Trophoblast cell (in vitro differentiated cells and primary cell): ENCODE measurements at places on chromosomes 1 and 21.
A peak's percentile ranks its signal among the peaks of the same experiment; 100 is the strongest.

- no peak for DNase-seq
Observed at GRCh38 chr1:65505547-65506300, 85.3 kb downstream of the LEPR start.

DNA sequence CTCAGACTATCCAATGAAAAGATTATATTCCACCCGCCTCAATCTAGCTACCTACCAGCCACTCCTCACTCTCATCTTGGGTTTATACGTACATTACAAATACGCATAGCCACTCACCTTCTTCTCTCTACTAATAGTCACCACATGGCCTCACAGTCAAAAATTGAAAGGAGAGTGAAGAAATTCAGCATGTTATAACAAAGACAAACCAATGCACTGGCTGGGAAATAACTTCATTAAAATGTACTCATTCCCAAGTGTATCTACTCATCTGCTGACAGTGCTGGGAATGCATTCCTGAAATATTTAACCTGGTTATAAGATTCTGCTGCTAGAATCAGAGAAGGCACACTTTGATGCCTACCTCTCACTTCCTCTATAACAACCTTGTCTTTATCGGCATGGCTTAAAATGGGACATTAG, 6.5 kb downstream of the ZNF644 start:
- no peak for DNase-seq

DNA sequence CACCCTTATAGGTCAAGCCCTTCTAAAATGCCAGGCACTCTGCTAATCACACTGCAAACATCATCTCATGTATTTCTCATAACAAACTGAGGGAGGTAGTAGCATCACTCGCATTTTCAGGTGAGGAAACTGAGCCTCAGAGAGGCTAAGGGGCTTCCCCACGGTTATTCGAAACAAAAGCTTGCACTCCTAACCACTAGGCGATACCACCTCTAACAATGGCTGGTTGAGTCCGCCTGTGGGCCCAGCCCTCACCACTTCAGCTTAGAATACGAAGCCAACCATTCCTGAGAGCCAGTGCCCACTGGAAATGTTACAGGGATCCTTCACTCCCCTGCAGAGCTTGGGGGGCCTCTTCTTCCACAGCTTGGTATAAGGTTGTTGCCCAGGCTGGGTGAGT, 65.3 kb upstream of the TENT5C start:
- DNase-seq, result no peak

- no peak for DNase-seq
Observed at GRCh38 chr1:60847855-60848582, 234.3 kb upstream of the NFIA start.

- DNase-seq, result no peak
Observed at GRCh38 chr1:71676979-71677925, 596.4 kb upstream of the ZRANB2 start.

GRCh38 chr1:29408831-29409605, 172.7 kb downstream of the PTPRU start:
- no peak for DNase-seq

- no peak for DNase-seq
Observed at GRCh38 chr21:17185674-17186073, 327.2 kb upstream of the CXADR start.

DNA sequence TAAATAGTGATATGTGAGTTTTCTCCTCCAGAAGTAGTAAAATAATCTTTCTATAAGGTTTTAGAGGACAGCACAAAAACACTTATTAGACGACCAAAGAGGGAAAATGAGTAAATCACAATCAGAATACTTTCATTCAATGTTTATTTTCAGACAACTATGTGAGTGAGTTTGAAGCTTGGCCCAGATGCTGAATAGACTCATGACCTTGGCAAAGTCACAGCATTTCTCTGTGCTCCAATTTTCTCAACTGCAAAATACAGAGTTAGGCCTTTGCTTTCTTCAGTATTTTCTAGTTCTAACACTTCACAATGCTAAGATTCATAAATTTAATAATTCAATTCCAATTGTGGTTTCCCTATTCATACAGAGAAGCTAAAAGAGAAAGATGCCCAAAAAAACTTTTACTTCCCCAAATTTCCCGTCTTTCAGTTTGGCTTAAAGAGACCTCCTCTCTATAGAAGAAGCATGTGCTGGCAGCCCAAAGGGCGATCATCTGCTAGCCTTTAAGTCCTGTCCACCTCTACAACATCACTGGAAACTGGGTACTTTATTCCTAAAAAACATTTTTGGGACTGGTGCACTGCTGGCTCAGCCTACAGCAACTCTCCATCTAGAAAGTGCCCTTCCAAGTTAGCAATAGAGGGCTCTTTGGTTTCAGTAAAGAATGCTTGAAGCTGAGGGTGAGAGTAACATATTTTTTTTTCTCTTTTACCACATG, 116.8 kb upstream of the GORAB start:
- DNase-seq, result no peak

- no peak for DNase-seq
Observed at GRCh38 chr1:5996641-5997270, 4.5 kb upstream of the NPHP4 start.

DNA sequence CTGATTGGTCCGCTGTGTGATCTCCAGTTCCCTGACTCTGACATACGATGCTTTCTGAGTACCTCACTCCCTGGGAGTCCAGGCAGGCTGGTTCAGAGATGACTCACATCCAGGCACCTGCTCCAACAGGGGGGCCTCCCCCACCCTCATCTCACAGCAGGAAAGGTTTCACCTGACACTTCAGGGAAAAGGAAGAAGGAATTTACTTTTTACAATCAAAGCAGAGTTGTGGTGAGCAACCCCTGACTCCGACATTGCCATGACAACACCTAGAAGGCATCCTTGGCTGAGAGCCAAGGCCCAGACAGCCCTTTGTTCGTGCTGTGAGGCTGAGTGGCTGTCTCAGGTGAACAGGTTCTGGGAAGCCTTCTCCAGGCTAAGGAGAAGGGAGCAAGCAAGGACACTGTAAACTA, 164.6 kb upstream of the GJB5 start:
- DNase-seq, result peak; percentile 48

GRCh38 chr21:44654576-44655175, at the start of gene KRTAP12-4:
Gene KRTAP12-4 (minus strand): TSS chr21:44654659. CDS start chr21:44654614, 45 bp downstream.
- DNase-seq, result no peak

DNA sequence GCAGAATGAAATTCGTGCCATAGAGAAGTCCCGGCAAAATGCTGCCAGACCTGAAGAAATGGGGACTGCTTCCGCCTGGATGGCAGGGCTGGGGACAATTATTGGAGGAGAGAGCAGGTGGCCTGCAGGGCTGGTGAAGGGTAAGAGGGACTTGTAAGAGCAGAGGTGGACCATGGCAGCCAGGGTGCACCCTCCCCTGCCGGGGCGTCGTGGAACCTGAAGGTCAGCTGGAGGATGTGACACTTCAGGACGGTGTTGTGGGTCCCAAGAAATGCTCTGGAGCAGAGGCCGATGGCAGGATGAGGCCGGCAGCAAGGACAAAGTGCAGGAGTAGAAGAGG, 40.3 kb downstream of the RIPK4 start:
- no peak for DNase-seq

DNA sequence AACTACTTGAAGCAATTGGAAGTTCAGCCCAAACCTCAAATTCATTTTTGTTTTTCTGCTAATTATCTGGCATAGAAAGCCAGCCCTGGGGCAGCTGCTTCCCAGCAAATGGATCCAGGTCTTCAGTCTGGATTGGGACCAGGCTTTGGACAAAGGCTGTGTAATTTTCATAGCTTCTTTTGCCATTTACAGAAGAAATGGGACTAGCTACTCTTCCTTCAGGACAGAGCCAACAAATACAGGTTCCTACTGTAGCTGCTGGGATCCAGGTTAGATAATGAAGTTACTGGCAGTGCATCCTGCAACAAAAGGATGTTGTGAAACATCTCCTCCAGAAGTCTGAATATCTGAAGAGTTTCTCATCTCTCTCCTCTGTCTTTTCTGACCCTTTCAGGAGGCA, 171.5 kb upstream of the CAMK1G start:
- peak; percentile 33 for DNase-seq

- DNase-seq, result no peak
Observed at GRCh38 chr1:66687358-66687757, 64.9 kb upstream of the DYNLT5 start.

- peak; percentile 37 for DNase-seq
Observed at GRCh38 chr1:57947471-57947870, 523.6 kb upstream of the DAB1 start.
